Esophagus squamous epithelium (tissue), 5 donors: ENCODE measurements at places on chromosomes 6 and 20. TPM values are rescaled to one million over a fixed set of nuclear protein-coding genes. Genes with fewer than 3 reads are reported as not detected.

The KCNG1 gene
- total RNA-seq = 2.2 TPM

- H3K27me3 ChIP-seq = no peaks in the 10 kb centered on the region
- H3K4me3 ChIP-seq = no peak overlapping the region
- no peak for DNase-seq
- no peak overlapping the region for H3K27ac ChIP-seq
- no peaks in the 10 kb centered on the region for H3K36me3 ChIP-seq
- H3K4me1 ChIP-seq = no peaks in the 10 kb centered on the region
These were observed 533.6 kb downstream of the PTPRT start for GRCh38 chr20:42656130-42656529.

GRCh38 chr6:71211799-71212198 lies 76.8 kb upstream of the OGFRL1 start:
- no peak for DNase-seq
- H3K27me3 ChIP-seq = no peaks in the 10 kb centered on the region
- H3K4me1 ChIP-seq = no peaks in the 10 kb centered on the region
- no peak overlapping the region for H3K27ac ChIP-seq
- no peak overlapping the region for H3K4me3 ChIP-seq

DNA sequence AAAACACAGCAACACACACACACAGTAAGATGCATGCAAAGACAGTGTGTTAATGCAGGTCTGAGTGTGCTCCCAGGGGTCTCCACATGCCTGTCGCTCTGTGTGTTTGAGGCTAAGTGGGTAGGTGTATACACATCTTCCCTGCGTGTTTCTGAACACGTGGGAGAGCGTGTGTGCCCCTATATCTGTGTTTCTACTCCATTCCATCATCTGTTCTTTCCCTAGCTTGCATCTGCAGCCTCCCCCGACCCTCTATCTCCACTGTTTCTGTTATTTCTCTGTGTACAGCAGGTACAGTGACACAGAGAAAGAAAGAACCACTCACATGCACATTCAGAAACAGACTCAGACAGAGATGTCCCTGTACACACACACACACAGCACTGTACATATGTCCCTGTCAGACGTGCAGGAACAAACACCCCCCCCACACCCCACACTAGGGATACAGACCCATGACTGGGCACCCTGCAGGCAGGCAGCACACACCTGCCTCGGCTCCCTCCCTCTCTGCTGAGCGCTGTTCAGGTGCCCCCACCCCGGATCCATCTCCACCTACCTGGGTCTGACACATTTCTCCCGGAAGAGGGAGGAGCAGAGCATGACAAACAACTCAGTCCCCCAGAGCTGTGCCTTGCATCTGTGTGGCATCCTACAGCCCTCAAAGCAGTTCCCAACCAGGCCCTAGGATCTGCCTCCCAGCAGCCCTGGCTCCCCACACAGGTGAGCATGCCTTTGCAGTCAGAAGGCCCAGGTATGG lies 27.6 kb downstream of the KCNK15 start:
- H3K4me1 ChIP-seq = no peaks in the 10 kb centered on the region
- no peak overlapping the region for H3K4me3 ChIP-seq
- H3K36me3 ChIP-seq = no peaks in the 10 kb centered on the region
- peaks cover 80% of the 10 kb centered on the region for H3K27me3 ChIP-seq
- no peak overlapping the region for H3K27ac ChIP-seq

GRCh38 chr6:42021847-42022754 lies 28.2 kb upstream of the TAF8 start:
- H3K27ac ChIP-seq = no peak overlapping the region
- H3K4me1 ChIP-seq = no peaks in the 10 kb centered on the region
- DNase-seq = no peak
- no peak overlapping the region for H3K4me3 ChIP-seq

The WFDC10B gene
- total RNA-seq = not detected

- no peaks in the 10 kb centered on the region for H3K4me1 ChIP-seq
- H3K27ac ChIP-seq = no peak overlapping the region
- no peak for DNase-seq
- no peaks in the 10 kb centered on the region for H3K27me3 ChIP-seq
These were observed 290.3 kb downstream of the UBE3D start for GRCh38 chr6:82775361-82775760.

DNA sequence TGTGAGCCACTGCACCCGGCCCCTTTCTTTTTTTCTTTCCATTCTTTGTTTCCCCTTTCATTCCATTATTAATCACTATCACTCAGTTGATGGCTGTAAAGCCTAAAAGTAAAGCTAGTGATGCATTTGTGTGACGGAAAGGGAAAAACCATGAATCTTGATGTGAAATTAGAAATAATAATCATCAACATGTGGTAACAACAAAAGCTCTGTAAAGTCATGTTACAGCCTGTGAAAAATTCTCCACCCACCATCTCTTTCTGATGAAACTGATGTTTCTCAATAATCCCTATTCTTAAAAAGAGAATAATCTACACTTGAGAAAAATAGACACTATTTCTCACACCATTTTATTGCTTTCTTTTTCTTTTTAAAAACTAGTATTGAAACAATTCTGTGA lies 80.0 kb downstream of the CRYBG1 start:
- H3K27ac ChIP-seq = no peak overlapping the region
- no peaks in the 10 kb centered on the region for H3K27me3 ChIP-seq
- H3K4me3 ChIP-seq = no peak overlapping the region
- DNase-seq = no peak
- no peaks in the 10 kb centered on the region for H3K36me3 ChIP-seq
- peaks cover 19% of the 10 kb centered on the region for H3K4me1 ChIP-seq

The NUDT3 gene
- 20.9 TPM for total RNA-seq

The CD93 gene
- 22.9 TPM for total RNA-seq

DNA sequence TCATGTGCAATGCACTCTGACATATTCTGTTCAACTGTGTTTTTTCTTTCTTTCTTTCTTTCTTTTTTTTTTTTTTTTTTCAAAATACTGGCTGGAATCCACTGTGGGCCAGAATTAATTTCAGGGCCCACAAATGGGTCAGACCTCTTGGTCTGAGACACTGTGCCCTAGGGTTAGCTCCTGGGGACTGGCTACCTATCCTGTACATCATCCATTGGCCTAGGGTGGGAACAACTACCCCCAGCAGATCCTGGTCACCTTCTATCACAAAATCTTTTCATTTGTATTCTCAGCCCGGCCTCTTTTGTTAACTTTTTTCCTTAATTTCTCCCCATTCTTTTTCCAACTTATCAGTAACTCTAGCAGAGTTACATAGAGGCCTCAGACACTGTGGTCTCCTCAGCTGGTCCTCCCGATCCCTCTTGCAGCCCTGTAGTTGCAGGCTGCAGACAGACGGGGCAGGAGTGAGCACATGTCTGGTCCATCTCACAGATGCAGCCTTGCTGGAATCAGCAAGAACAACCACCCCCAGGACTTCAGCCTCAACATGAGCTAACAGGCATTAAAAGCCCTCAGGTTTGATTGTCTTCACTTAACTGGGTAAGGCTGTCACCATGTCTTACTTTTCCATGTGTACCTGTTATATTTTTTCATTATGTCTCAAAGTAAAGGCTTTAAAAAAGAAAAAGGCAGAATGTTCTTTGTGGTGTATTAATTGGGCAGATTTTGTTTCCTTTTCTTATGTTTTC lies 41.3 kb downstream of the TXLNB start:
- peak overlapping the region; percentile 53 for H3K27ac ChIP-seq
- no peak overlapping the region for H3K4me3 ChIP-seq
- no peaks in the 10 kb centered on the region for H3K36me3 ChIP-seq
- peaks cover 10% of the 10 kb centered on the region for H3K4me1 ChIP-seq
- H3K27me3 ChIP-seq = no peaks in the 10 kb centered on the region
- no peak for DNase-seq

DNA sequence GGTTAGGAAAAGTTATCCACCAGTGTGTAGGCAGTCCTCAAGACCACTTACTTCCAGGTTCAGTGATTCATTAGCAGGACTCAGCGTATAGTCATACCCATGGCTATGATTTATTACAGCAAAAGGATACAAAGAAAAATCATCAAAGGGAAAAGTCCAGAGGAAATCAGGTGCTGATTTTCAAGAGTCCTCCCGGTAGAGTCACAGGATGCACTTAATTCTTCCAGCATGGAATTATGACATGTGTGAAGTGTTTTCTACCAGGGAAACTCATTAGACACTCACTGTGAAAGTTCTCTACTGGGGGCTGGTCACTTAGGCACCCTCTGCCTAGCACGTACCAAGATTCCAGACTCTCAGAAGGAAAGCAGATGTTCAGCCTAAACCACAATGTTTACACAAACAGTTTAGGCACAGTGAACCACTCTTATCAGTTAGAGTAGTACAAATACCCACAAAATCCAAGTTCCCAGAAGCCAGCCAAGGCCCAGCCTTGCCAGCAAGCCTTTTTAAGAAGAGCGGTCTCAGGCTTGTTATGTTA lies 10.2 kb downstream of the WFDC3 start:
- no peak for DNase-seq
- peak overlapping the region; percentile 79 for H3K27ac ChIP-seq
- peaks cover 31% of the 10 kb centered on the region for H3K4me1 ChIP-seq
